ENCODE measurements at places on chromosomes 4 and X.

- DNase-seq = no peak
Measured at GRCh38 chr4:54231768-54232688, 2.9 kb downstream of the PDGFRA start.

DNA sequence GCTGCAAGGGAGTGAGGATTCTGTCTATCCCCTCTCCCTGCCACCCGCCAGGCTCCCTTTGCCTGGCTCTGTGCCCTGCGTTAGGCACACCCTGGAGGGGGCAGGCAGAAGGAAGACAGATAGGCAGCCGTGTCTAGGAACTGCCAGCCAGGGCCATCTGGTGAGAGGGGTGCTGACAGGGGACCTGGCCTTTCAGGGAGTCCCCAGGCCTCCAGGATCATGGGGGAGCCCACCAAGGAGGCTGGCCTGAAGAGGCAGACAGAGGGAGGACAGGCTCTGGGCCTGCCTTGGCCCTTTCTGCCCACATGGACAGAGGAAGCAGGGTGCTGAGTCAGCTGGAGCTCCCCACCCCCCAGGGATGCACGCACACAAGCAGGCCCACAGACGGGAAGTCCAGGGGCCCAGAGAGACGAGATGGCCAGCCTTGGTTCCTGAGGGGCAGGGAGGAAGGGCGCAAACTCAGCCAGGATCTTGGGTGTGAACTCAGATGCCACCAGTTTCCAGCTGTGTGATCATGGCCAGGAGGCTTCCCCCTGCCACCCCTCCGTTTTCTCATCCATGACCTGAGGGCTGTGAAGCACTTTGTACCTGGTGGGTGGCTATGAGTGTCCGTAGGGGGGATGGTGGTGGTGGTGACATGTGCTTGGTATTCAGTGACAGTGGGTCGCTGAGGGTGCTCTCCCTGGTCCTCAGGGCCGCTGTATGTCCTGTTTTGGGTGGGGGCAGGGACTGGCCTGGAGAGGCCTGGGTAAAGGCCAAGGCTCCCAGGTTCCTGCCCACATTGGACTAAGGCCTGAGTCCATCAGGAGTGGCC is 1.8 kb downstream of the SH3BP2 start:
- DNase-seq = no peak

GRCh38 chrX:21734175-21734574 is 23.7 kb downstream of the SMPX start:
- no peak for DNase-seq

DNA sequence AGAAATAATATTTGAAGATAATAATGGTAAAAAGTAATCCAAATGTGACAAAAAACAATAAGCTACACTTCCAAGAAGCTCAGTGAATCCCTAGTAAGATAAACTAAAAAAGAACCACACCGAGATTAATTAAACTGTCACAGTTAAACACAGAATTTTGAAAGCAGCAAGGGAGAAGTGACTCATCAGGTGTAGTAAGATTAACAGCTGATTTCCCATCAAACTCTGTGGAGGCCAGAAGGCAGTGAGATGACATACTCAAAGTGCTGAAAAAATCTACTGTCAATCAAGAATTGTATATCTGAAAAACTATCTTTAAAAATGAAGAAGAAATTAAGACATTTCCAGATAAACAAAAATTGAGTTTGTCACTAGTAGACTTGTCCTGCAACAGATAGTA is 35.3 kb downstream of the STK32B start:
- DNase-seq = no peak

GRCh38 chr4:75612306-75612705 is 18.0 kb downstream of the CDKL2 start:
- DNase-seq = no peak

DNA sequence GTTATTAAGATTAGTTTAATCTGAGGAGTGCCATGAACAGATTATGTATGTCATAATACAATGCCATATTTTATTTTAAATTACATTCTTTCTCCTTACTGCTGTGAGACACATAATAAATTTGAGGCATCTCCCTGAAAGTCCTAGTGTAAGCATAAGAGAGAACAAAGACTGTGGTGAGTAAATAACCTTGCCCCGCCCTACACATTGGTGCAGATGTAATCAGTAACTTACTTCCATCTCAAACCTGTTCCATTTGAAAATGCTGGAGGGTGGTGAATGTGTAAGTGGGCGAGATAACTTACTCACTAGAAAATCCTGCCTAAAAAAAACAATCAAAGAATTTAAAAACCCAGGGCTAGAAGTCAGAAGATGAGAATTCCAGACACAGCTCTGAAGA is 338.1 kb upstream of the SLIT2 start:
- DNase-seq = no peak

- DNase-seq = no peak
Measured at GRCh38 chr4:119655111-119655837, 26.7 kb upstream of the PDE5A start.

- DNase-seq = no peak
Measured at GRCh38 chr4:649751-650310, 24.2 kb downstream of the ATP5ME start.

DNA sequence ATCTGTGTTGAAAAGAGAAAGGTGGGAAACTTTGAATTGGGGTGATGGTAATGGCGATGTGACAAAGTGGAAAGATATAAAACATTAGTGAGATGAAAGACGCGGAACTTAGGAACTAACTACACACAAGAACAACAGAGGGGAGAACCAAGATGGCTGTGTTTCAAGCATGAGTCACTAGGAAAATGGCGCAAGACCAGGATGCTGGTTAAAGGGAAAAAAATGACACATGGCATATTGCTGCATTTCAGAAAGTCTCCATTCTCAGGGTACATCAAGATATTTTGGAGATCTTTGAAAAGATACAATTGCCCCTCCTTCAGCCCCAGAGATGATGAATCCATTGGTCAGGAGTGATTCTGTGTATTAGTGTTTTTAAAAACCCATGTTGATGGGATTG is 164.4 kb downstream of the FBXO8 start:
- no peak for DNase-seq
